ENCODE measurements at places on chromosomes 3 and 15.

DNA sequence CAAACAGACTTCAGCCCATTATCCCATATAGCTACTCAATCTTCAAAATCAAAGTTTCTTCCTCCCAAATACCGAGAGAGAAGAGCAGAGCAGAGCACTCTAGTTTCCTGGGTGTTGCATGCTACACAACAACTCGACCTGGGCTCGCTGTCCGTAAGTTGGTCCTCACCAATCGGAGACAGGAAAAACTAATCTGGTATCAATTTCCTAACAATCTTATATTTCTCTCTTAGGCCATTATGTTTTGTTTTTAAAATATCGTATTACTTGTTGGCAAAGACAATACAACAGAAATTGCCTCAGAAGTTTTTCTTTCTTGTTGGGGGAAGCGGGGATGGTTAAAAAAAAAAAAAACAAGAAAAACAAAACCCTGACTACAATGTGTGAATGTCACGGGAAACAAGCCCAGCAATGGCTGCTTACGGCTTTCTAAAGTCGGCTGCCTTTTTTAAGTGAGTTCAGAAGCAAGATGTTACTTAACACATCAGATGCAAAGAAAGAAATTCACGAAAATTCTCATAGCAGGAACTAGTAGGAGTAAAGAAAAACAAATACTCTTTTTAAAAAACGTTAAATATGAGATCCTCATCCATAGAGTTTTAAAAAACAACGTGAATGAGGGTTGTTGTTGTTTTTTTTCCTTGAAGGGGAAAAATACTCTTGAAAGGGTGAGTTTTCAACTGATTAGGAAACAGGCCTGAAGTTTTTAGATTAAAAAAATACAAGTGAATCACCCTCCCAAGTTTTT, 1.9 kb downstream of the VGLL4 start:
- DNase-seq: no peak

DNA sequence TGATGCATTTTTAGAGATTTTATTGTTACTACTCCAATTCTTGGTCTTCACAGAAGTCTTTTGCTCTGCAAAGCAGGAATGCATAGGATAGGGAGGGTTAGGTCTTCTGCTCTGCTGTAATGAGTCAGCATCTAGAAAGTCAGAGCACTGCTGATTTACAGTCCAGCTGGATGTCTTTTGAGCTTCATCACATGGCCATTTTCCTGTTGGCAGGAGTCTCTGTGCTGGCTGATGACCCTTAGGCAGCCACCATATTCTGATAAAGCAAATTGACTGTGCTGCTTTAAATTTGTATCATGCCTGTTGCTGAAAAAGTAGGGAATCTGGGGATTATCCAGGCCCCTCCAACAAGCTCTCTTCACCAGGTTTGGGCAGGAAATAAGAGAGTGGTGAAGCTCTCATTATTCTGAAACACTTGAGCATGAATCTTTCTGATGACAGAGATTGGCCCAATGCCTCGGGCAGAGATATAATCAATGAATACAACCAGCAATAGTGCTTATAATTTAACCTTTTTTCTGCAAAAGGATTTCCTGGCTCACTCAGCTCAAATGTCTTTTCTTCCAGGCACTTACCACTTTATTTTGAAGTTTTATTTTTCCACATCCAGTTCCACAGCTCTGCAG, 9.7 kb upstream of the CRBN start:
- DNase-seq: no peak

DNA sequence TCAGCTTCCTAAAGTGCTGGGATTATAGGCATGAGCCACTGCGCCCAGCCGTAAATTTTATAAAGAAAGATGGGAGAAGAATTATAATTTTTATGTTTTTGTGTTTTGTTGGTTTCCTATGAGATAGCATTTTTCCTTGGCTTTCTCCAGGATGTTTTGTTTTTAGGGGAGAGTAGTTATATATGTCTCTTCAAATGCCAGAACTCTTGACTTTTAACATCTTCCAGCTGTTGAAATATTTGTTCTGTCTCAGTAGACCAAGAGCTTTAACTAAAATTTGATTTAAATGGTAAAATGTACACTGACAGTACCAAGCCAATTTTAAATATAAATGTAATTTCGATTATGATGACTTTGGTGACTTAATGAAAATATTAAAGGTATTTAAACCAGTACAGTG, 96.8 kb downstream of the DHX36 start:
- no peak for DNase-seq

DNA sequence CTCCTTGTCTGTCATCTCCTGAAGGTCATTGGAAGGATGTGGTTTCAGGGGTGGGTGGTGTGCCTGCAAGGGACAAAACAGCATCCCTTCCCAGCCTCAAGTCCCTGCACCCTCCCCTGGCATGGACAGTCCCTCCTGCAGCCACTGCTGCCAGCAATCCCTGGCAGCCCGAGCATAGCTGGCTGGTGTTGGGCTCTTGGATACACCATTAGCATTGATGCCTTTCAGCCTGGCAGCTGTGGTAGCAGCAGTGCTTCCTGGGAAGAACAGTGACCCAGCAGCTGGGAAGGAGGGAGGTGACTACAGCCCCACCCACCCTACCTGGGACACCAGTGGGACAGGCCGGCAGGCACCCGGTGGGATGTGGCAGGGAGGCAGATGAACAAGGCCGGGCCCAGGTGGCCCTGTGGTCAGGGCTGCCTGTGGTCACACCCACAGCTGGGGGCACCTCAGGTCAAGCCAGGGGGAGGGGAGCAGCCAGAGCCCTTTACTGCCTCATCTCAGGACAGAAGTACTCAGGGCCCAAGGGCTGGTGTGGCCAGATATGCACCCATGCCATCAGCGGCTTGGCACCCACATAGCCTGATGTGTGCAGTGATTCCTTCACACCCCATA, 32.9 kb upstream of the TMEM115 start:
- DNase-seq: no peak

DNA sequence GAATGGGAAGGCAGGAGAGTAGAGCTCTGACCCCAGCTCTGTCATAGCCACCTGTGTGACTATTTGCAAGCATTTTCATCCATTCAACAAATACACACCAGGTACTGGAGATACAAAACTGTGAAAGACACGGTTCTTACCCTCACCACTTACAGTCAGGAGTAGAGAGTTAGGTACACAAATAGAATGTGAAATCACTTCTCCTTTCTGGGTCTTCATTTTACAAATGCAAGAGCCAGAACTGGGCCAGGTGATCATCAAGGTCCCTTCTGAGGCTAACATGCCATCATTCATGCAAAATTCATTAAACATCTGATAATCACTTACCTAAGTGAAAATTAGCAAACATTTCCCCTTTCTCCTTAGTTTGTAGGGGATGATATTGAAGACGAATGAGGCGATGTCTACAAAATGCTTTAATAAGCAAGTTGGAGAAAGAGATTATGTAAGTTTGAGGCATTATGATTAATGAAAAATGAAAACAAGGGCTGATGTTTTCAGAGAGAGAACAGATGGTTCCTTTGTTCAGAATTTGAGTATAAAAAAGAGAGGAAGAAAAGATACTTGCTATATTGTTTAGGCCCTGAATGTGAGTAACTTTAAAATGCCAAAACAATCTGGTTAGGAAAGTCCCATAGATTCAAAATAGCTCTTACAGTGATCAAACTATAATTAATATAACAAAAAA, 88.6 kb downstream of the LPP start:
- no peak for DNase-seq

DNA sequence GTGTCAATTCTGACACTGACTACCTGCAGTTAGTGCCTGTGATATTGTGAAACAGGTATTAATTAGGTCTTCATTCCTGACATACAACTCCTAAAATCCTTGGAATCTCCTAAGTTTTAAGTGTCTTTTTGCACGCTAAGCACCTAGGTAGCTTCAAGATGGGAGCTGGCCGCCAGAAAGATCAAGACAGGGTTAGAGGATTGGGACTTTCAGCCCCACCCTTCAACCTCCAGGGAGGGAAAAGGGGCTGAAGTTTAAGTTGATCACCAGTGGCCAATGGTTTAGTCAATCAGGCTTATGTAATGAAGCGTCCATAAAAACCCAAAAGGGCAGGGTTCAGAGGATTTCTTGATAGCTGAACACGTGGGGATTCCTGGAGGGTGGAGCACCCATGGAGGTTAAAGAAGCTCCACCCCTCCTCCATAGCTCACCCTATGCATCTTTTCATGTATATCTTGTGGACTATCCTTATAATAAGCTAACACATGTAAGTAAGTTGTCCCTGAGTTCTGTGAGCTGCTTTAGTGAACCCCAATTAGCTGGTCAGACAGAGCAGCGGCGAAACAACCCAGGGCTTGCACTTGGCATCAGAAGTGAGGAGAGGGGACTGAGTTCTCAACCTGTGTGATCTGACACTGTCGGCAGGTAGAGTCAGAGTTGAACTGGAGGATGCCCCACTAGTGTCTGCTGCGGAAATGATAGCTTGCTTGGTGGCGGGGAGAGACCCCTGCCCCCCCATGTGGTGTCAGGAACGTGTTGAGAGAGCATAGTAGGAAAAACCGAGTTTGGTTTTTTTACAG, 12.8 kb upstream of the SRP14 start:
- no peak for DNase-seq
